Stimulated activated effector memory CD8-positive, alpha-beta T cell treated with anti-CD3 and anti-CD28 coated beads, Interleukin-12 subunit alpha, Interleukin-12 subunit beta, amount 100 ng/mL, for 72 hours (primary cell): ENCODE measurements at places on chromosomes 2 and 18.

DNA sequence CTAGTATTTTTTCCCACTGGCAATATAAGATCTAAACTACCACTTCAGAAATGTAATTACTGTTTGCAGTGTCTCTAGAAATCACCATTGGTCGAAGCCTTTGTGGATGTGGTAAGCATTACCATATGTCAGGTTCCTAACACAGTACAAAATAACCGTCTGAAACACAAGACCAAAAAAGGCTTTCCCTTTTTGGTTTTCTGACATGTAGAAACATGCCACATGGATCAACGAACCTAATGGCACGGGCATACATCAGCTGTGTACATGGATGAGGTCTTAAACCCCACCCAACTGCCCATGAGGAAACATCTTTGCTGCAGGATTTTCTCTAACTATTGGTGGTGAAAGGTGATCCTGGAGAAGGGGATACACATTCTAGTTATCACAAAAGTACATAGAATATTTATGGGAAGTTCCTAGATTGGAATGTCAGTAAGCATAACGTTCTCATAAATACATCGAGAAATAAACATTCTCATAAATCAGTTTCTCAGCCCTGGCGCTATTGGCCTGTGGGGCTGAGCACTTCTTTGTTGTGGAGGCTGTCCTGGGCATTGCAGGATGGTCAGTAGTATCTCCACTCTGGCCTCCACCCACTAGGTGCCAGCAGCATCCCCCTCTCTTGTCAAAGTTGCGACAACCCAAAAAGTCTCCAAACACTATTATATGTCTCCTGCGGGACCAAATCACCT, 9.0 kb downstream of the VIT start:
- DNase-seq, result no peak

- no peak for DNase-seq
Observed at GRCh38 chr2:37402636-37403035, 58.2 kb downstream of the QPCT start.

DNA sequence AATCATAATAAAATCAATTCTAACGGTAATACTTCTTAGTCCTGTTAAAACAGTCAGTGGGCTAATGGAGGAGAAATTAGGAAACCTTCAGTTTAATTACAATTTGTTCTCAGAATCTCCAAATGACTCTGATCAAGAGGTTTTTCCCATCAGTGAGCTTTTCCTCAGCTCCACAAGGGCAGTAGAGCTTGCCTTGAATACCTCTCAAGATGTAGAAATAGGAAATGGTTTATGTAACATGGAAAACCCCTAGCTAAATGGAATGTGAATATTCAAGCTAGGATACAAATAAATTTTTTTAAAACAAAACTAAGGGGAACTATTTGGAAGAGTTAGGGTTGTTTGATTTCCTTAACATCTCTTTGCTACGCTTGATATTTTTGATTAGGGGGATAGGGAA, 87.5 kb downstream of the PLEKHM3 start:
- DNase-seq, result no peak

GRCh38 chr2:230209422-230210051, 10.2 kb downstream of the SP110 start:
- DNase-seq, result no peak

- DNase-seq, result no peak
Observed at GRCh38 chr2:168434146-168434545, 21.9 kb upstream of the CERS6 start.

DNA sequence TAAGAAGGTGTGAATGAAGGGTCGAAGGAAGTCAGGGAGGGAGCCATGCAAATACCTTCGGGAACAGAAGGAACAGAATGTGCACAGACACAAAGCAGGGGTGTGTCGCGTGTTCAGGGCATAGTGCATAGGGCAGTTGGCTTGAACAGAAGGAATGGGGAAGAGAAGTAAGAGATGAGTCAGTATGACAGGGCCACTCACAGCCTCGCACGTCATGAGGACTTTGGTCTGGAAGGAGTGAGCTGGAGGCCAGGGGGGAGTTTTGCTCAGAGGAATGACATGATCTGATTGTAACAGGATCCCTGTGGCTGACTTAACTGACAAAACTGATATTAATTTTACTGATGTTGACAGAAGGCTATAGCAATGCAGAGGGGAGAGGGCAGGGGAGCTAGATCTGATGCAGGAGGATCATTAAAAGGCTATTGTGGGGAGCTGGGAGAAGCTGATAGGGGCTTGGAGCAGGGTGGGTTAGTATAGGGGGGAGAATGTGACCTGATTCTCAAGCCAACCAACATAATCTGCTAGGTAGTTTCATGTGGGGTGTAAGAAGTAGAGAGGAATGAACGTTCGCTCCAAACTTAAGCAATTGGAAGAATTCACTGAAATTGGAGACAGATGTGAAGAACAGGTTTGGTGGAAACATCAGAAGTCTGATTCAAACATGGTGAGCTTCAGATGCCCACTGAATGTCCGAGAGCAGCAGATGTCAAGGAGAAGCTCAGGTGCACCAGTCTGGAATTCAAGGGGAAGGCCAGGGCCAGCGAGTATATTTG, 60.4 kb upstream of the COPS8 start:
- no peak for DNase-seq

DNA sequence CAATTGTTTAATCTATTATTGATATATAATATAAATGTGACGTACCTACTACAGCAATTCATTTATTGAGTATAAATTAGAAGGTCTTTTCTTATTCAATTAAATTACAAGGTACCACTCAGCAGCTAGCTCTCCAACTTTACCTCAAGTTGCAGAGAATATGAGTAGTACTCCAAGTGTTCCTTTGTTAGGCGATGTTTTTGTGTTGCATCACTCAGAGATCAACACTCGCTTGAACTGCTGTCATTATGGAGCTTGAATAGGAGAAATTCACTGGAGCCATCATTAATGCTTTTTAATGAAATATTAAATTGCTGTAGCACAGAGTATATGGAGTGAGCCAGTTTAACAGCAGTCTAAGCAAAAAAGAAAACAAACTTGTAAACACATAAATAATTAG, 320.0 kb downstream of the FSIP2 start:
- no peak for DNase-seq

GRCh38 chr18:54881229-54881768, 53.0 kb downstream of the RAB27B start:
- no peak for DNase-seq
